CD4-positive, alpha-beta T cell treated with Interleukin-2 at 100 ng/mL for 4 hours (primary cell): ENCODE measurements at places on chromosomes 1 and 21.

DNA sequence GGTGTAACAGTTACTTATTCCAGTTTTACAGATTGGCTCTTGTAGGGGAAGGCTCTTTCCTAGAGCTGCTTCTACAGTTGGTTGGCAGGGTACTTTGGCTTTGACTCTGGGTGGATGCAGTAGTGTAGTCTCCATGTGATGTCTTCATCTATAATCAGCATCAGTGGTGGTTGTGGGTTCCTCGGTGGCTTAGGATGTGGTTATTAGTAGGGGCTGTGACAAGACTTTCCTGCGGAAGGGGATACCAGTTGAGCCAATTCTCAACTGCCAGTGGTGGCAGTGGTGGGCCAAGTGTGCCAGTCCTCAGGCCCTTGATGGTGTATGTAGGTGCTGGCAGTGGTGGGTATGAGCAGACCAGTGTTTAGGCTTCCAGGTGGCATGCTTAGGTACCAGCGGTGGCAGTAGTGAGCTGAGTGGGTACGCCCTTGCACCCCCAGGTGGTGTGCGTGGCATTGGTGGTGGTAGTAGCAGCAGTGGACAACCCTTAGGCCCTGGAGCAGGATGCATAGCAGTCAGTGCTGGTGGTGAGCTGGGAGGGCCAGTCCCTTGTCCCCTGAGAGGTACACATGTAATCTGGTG lies 27.2 kb upstream of the KLF18 start:
- no peak for DNase-seq

- DNase-seq, result no peak
These were observed 773 bp upstream of the DDX59 start for GRCh38 chr1:200670242-200671118.

DNA sequence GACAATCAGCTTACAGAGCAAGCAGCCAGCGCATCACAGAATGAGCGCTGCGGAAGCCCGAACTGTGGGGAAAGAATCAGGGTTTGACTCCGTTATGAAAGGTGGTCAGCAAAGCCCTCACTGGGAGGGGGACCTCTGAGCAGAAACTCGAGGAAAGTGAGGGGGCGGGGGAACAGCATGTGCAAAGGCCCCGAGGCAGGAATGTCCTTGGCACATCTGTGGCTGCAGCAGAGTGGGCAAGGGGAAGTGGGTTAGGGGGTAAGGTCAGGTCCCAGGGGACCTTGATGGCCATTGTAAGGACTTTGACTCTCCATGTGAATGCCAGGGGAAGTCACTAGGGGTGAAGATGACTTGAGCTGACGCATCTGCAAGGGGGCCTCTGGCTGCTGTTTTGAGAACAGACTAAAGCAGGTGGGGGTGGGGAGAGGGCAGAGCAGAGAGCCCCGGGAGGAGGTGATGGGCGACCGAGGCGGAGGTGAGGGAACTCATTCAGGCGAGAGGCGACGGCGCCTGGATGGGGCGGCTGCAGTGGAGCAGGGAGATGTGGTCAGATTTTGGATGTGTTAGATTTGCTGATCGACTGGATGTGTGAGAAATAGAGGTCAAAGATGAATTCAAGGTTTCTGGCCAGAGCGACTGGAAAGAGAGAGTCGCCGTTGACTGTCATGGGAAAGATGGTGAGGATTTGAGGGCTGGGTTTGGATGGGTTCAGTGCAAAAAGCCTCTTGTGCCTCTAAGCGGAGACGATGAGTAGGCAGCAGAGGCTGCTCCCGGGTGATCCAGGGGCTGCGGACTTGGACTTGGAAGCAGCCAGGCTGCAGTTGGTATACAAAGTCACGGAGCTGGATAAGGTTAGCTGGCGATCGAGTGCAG lies 108.0 kb upstream of the ZBTB40 start:
- DNase-seq, result no peak

GRCh38 chr1:71350805-71351204 lies 270.0 kb upstream of the ZRANB2 start:
- DNase-seq, result no peak

DNA sequence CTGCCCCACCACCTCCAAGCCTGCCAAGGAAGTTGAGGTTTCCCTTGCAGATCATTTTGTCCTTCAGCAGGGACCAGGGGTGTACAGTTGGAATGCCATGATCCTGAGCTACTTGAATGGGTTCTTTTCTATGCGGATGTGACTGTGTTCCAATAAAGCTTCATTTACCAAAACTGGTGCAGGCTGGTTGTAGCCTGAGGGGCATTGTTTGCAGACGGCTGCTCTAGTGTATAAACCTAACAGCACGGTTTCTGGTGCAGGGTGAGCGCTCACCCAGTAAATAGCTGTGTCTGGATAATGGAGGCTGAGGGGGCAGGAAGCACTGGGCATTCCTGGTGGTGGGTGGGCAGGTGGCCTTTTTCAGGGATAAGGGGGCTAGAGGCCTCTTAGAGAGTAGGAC lies 72.7 kb upstream of the ACTL8 start:
- no peak for DNase-seq

GRCh38 chr1:119779869-119780356 lies 11.2 kb upstream of the HMGCS2 start:
- no peak for DNase-seq

GRCh38 chr1:42735477-42736105 lies 4.4 kb downstream of the CLDN19 start:
- DNase-seq, result no peak

GRCh38 chr1:227796359-227796915 lies 19.0 kb upstream of the PRSS38 start:
- no peak for DNase-seq

- no peak for DNase-seq
These were observed 90.4 kb downstream of the KIF26B start for GRCh38 chr1:245245021-245245667.

GRCh38 chr1:94084547-94084946 lies 36.4 kb downstream of the ABCA4 start:
- no peak for DNase-seq

- DNase-seq, result no peak
These were observed 486.7 kb downstream of the SMYD3 start for GRCh38 chr1:246020211-246020954.

- no peak for DNase-seq
These were observed 12.2 kb downstream of the ADSS2 start for GRCh38 chr1:244439391-244440032.

- DNase-seq, result no peak
These were observed 91.3 kb downstream of the FGGY start for GRCh38 chr1:59388191-59388590.

- no peak for DNase-seq
These were observed 337.0 kb upstream of the PTBP2 start for GRCh38 chr1:96384611-96385010.

- no peak for DNase-seq
These were observed 8.7 kb downstream of the ACAP3 start for GRCh38 chr1:1298861-1299685.

DNA sequence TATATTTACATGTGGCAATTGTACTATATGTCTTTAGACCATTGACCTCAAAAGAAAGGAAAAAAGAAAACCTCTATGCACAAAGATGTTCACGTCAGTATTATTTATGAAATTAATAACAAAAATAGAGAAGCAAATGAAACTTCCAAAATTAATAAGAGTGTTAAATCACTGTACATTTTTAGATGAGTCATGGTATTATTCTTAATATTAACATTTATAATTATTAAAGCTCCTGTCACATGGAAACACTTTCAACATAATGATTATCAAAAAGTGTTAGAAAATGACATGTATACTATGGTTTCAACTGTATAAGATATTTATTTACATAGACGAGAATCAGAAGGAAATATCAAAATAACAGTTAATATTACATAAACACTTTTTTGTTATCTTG lies 324.9 kb upstream of the RUNX1 start:
- no peak for DNase-seq

- no peak for DNase-seq
These were observed 12.7 kb downstream of the ATP1A4 start for GRCh38 chr1:160164121-160164520.

DNA sequence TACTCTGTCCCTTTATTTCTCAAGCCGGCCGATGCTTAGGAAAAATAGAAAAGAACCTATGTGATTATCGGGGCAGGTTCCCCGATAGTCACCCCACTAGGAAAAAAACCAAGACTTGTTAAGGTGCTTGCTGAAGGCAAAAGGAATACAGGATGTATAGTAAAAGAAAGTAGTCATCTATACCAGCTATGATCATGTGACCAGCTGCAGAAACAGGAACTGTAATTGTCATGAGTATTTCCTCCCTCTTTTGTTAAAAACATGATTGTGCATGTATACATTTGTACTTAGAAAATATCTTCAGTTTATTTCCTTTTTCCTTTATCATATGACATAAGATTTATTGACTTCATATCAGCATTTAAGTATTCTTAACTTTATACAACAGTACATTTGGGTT lies 30.5 kb downstream of the PIGK start:
- DNase-seq, result no peak

DNA sequence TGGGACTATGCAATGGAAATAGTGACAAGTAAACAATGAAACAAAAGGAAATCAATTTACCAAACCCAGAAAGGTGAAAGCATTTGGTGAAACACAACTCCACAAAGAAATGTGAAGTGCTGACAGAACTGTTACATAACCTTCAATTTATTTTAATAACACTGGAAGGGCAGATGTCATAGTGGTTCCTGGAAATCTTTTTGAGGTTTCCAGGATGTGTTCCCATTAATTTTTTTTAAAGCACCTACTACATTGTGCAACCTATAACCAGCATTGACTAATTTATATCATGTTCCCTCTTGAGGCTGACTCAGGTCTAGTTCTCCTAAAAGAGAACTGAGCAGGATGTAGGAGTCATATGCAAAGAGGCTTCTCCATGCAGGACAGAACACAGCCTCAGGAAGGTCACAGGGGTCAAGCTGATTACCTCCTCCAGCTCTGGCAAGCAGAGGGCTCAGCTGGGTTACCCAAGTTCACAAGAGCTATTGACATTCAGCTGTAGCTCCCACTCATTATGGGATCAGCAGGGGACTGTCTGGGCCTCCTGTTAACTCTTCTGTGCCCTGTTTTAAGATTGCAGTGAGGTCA lies 157.1 kb upstream of the NRIP1 start:
- DNase-seq, result no peak

DNA sequence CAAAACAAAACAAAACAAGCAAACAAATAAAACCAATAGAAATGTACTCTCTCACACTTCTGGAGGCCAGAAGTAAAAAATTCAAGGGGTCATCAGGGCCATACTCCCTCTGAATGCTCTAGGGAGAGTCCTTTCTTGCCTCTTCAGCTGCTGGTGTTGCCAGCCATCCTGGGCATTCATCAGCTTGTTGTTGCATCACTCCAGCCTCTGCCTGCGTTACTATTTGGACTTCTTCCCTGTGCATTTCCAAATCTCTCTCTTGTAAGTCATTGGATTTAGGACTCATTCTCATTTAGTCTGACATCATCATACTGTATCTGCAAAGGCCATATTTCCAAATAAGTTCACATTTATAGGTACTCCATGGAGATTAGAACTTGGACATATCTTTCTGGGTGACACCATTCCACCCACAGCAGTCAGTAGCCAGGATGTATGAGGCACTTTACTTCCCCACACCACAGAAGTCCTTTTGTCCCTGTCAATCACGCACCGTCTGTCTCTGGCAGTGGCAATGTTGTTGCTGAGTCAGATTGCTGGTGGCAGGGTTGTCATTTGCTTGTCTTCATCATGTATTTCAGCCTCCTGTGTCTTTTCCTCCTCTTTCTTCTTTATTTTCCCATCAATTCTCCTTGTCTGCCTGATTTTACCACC lies 151.0 kb upstream of the KCNJ6 start:
- no peak for DNase-seq
